ENCODE measurements at places on chromosomes 12 and 14.
A peak's percentile ranks its signal among the peaks of the same experiment; 100 is the strongest.

- DNase-seq = no peak
These were observed 519 bp downstream of the JAG2 start for GRCh38 chr14:105168093-105168420.

DNA sequence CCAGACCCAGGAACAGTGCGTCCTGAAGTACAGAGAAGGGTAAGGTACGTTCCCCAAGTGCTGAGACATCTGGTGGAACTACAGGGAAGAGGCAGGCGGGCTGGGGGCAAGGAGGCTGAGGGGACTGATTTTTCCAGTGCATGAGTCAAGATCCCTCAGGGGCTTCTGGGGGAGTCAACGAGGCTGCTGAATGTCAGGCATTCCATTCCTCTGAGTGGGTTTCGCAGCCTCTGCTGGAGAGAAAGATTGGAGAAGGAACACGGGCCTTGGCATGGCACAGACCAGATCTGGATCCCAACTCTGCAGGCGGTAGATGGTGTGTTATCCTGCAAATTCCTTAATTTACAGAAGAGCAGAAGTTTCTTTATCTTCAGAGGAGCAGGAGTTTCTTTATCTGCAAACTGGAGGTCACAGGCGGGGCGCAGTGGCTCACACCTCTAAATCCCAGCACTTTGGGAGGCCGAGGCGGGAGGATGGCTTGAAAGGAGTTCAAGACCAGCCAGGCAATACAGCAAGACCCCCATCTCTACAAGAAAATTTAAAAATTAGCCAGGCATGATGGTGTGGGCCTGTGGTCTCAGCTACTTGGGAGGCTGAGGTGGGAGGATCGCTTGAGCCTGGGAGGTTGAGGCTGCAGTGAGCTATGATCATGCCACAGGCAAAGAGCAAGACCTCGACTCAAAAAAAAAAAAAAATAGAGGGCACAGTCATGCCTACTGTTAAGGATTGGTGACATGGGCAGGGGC lies 132.6 kb upstream of the MAP1LC3B2 start:
- DNase-seq = peak; percentile 36

- DNase-seq = no peak
These were observed 96.4 kb downstream of the AACS start for GRCh38 chr12:125161712-125162022.

- peak; percentile 32 for DNase-seq
These were observed 12.4 kb downstream of the GCN1 start for GRCh38 chr12:120181991-120182631.

DNA sequence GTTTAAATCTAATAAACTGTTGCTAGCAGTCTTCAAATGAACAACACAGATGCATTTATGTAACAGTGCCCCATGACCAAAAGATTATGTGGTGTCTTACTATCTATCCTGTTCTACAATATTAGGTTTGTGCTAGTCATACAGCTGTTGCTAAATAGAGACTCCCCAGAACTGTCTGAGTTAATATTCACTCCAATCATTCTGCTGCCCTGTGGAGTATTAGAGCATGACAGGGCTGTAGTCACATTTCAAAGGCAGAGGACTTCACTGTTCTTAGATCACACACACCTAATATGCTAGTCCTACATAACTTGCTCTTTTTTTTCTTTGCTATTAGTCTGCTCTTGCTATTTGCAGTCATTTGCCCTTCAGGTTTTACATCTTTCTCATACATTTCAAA lies 157.6 kb upstream of the MDGA2 start:
- no peak for DNase-seq

- peak; percentile 24 for DNase-seq
These were observed 4.2 kb upstream of the AAAS start for GRCh38 chr12:53325511-53326061.

- no peak for DNase-seq
These were observed 75.0 kb downstream of the ACADS start for GRCh38 chr12:120800665-120801064.

DNA sequence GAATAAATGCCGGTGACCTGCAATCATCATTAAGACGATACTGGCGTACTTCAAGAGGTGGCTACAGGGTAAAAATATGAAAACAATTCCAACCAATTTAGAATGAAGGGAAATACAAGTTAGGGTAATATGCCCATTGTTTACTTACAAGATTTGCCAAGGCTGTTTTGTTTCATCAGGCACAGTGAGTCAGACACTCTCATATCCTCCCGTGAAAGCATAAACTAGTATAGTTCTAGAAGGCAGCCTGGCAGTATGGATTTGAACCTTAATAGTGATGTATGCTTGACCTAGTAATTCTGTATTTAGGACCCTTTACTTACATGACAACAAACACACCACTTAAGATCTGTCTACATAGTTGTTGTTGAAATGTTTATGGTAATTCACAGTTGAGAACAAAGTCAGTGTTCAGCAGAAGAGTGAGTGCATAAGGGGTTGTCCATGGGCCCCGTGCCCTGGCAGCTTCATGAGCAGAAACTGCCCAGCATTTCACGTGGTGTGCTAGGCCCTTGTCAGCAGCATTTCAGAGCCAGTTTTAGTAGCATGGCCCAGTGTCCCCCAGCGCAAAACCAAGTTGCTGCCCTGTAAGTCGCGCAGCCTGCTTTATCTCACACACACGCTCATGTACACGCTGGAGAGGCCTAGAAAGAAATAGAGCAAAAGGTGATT lies 80.8 kb downstream of the EP400 start:
- no peak for DNase-seq

DNA sequence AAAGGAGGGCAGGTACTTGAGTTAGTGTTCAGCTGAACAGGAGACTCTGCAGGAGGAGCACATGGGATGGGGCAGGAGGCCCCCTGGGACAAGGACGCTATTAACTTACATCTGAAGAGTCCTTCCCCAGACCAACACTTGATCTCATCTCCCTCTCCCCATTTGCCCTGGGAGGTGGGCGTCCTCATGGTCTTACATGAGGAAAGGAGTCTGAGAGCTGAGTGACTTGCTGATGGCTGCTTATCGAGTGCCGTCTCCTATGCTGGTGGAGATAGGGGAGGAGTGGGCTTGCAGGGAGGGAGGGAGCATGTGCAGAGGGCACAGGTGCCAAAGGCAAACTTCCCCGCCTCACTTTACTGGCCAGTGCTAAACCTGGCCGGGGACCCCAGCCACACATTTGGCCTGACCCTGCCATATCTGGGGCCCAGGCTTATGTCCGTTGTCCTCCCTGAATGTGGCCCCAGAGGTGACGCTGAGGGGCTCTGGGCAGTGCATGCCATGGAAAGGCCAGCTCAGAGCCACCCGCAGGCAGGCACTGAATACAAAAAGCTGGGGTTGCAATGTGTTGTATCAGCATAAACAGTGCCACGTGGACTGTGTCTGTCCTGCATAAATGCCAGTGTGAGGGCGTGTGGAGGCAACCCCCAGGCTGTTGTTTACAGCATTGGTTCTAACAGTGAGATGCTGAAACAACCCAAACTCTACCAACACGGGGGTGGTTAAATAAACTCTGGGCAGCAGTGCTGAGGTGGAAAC lies 29.4 kb downstream of the FAIM2 start:
- DNase-seq = no peak

GRCh38 chr14:84420221-84420620 lies 1109.7 kb upstream of the FLRT2 start:
- DNase-seq = no peak

DNA sequence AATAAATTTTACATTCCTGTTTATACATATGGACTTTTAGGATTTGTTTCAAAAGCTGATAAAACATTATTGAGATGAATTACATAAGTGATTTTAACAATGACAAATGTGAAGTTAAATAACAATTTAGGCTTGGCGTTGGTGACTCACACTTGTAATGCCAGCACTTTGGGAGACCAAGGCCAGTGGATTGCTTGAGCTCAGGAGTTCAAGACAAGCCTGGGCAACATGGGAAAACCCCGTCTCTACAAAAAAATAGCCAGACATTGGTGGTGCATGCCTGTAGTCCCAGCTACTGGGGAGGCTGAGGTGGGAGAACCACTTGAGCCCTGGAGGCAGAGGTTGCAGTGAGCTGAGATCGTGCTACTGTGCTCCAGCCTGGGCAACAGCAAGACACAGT lies 7.4 kb downstream of the ACOT2 start:
- no peak for DNase-seq

DNA sequence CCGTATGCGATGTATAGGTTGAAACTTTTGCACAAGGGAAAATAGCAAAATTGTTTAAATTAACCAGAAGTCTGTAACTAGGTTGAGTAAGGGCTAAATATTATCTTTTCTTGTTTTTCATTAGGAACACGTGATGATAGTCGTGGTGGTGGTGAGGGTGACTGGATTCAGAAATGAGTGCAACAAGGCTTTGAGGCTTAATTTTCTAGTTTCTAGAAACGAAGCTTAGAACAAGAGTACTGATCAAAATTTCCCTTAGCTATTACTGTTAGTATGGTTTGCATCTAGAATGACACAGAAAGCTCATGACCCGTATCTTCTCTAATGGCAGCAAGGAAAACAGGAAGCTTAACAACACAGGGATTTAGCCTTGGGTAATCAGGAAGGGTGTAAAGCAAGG lies 7.0 kb downstream of the SLIRP start:
- no peak for DNase-seq

DNA sequence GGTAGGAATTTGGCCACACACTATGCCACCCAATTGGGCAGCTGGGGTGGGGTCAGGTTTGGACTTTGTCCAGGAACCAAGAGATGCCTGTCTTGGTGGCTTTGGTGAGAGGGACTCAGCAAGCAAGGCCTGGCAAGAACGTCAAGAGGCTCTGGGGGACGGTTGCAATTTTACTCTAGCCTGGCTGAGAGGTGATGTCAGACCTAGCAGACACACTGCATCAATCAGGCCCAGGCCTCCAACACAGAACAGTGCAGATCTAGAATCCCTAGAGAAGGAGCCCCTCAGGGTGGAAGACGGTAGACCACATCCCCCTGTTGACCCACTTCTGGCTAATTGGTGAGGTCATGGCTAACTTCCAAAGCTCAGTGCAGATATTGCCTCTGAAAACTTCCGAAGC lies 1.6 kb upstream of the UNC119B start:
- DNase-seq = no peak

DNA sequence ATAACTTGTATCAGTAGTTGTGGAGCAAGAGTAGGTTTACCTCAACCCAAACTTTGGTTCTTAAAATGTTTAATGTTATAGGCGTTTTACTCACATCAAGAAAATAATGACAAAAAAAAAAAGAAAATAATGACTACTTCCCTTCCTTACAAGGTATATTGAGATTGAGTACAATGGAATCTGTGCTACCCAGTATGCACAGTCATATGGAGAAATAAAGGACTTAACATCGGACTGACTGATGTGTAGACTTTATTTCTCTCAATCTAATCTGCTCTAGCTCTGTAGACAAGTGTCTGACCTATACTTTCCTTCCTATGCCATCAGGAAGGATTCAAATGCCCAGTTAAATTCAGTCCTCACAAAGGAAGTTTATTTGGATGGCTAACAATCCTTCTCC lies 14.4 kb downstream of the MUCL1 start:
- no peak for DNase-seq

DNA sequence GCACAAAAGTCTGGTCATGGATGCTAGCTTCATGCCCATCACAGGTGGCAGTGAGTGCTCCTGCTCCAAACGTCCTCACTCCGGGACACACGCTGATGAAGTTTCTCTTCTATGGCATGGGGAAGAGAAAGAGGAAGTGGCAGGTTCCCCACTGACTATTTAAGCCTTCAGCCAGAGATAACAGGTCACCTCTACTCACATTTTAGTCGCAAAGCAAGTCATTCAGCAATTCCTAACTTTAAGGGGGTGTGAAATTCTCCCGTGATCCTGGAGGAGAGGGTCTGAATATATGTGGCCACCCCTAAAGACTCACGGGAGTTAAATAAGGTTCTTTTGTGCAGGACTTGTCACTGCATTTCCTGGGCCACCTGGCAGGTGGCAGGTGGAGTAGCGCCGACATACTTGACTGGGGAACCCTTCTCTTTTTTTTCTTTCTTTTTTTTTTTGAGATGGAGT lies 18.8 kb upstream of the RCOR1 start:
- DNase-seq = no peak

DNA sequence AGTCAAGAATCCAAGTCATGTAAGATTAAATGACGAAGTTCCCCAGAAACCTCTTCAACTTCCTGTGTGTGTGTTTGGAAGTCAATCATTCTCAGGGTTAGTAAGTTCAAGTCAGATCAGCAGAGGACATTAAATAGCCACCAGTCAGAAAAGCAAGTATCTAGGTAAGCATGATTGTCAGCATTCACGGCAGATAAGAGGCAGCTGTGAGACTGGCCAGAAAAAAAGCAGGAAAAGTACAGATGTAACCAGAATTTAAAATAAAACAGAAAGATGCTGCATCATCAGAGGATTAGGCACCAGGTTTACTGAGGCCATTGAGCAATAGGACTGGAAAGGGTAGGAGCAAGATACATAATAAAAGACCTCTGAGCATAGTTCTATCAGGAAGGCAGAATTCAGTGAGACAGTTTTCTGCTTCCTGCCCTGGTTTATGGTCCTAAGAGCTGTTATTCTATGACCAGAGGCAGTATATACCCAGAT lies 606.9 kb downstream of the FSCB start:
- no peak for DNase-seq

GRCh38 chr14:88212691-88213090 lies 110.4 kb downstream of the KCNK10 start:
- no peak for DNase-seq

DNA sequence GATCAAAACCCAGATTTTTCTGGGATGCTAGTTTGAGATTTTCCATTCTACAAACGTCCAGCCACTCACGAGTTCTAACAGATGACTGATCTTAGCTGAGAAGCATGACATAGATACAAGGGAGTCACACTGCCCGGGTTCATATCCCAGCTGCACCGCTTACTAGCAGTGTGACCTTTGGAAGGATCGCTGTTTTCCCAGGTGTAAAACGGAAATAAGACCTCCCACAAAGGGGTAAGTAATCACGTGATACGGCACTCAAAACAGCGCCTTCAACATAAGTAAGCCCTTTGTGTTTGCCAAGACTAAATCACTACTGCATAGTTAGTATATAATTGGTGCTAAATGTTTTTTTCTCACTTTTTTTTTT lies 624 bp upstream of the PWP1 start:
- peak; percentile 36 for DNase-seq

DNA sequence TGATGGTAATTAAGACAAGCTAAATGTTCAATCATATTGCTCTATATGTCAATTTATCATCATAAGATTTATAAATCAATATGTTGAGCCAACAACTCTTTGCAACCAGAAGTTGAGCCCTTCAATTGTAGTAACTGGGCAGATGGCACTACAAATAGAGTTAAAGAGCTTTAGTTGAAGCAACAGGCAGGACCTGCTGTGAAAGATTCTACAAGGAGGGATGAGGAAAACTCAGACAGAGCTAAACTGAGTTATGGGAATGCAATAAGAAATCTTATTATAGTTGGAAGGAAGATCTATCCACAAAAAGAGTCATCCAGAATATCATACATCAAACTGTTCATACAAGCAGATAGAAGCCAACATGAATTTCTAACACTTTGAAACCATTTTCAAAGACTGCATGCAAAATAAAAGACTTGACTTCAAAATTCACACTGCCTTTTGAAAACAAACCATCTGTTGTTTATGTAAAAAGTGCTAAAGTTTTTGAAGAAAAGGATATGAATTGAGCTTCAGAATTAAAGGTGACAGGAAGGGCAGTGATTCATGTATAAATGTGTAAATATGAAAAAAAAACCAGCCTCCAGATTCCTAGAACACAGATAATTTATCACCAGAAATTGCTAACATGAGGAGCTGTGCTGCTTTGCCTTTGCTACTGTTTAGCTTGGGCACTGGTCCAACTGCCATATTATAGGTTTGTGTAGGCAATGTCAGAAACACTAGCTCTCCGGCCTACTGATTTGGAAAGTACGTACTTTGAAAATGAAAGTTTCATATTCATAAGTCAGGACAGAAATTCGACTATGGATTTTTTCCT lies 133.2 kb downstream of the SLC35F4 start:
- no peak for DNase-seq

Measured in body of pancreas (tissue), 4 donors.